ENCODE measurements at places on chromosomes 11 and 22.

DNA sequence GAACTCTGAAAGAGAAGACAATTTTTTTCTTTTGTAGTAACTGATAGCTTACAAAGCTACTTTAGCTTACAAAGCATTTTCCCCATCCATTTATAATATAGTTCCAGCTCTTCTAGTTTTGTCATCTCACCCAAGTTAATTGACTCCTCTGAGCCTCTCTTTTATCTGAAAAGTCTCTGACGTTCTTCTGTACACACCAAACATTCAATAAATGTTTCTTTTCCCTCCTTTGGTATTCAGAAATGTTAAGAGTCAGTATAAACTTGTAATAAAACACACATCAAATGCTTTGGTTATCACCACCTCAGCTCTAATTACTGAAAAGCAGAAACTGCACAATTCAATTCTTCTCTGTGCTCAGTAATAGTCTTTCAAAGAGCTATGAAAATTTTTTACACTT lies 5.9 kb downstream of the CCDC90B start:
- DNase-seq: no peak

DNA sequence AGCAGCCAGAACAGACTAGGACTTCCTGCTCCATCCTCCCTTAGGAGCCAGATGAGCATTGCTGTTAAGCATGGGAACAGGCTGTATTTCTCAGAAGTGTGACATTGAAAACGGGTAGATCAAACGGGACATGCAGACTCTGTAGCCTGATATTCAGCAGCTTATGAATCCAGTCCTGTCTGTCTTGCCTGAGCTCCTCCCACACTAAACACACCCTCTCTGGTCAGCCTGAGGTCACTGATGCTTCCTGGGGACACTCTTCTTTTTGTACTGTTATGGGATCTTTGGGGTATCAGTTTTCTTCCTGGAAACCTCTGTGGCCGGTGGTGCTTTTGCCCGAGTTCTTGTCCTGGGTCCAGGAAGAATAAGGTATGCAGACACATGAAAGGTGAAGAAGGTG lies 35.8 kb downstream of the C11orf91 start:
- no peak for DNase-seq

DNA sequence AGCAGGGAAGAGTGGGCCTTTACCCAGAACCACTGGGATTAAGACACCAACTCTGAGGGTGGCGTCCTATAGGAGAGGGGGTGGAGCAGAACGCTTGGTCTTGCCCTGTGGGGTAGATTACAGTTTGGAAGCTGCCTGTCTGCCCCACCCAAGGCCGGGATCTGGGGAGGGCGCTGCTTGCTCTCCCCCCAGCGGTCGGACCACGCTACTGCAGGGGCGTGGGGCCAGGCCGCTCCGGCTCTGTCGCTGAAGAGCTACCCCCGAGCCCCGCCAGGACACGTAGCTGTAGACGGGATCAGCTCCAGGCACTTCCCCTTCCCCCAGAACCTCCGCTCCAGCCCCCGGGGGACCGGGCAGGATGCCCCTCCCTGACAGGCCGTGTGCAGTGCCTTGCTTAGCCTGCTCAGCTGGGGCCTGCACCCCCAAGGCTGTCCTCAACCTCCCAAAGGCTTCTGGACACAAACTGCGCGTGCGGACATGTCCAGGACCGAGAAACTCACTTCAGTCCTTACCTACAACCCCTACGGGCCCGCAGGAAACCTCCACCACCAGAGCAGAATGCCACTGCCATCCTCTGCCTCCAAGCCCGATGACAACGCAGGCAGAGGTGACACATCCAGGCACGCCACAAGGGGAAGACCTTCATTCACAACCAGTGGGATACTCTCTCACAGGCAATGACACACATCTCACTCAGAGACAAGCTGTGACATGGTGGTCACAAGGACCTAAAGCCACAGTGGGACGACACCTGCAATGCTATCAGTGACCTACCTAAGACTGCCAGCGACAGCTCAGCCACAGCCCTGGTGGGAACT lies 3.6 kb downstream of the AHNAK start:
- peak; percentile 89 for DNase-seq

DNA sequence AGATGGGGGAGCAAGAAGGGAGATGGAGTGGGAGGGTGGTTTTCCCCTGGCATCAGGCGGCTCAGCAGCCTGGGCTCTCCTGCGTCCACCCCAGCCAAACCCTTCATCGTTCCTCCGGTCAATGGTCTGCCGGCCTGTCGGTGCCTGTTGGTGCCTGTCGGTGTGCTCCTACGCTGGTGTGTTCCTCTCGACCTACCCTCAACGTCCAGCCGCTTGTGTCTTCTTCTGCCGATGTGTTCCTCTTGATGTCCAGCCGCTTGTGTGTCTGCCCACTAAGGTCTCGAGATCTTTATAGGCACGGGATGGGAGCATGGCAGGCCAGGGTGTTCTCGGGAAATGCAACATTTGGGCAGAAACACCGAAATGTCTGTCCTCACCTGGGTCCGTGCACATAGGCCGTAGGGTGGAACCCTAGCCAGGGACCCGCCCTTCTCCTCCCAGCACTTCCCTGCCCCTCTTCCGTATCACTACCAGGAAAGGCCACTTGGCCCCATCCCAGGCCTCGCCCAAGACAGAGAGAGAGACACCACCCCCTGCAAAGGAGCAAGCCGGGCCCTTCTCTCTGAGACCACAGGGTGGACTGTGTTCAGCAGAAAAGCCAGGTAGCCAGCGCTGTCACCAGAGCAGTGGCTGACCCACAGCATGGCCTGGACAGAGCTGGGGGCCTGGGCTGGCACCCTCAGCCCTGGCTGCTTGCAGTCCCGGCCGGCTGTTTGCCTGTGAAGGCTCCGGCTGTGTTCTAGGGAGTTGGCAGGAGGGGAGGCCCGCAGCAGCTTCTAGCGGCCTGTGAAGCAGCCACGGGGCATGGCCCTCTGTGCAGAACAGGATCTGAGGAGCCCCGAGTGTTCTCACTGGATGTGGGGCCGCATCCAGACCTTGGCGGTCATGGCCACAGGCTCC lies 61.6 kb upstream of the KCNQ1OT1 start:
- no peak for DNase-seq

DNA sequence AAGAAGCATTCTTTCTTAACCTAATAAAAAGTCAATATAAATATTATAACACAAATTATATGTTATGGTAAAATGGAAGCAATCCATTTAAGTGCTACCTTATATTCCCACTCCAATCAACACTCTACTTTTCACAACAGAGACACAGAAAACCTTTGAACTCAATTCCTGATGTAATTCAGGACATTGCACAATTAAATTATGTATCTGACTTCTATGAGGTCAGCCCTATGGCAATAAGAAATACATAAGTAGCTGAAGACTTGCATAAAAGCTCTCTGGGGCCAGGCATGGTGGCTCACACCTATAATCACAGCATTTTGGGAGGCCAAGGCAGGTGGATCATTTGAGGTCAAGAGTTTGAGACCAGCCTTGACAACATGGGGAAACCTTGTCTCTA lies 6.8 kb downstream of the OR4D10 start:
- DNase-seq: no peak

GRCh38 chr22:42437488-42438292 lies 5.5 kb upstream of the NFAM1 start:
- peak; percentile 93 for DNase-seq

- DNase-seq: no peak
Measured at GRCh38 chr11:58577555-58578135, 1.2 kb upstream of the ZFP91 start.

- DNase-seq: no peak
Measured at GRCh38 chr11:120808616-120809050, 215.3 kb upstream of the TBCEL start.

Data from retina (tissue), 1 donor.